ENCODE measurements at places on chromosomes 7 and 10.

DNA sequence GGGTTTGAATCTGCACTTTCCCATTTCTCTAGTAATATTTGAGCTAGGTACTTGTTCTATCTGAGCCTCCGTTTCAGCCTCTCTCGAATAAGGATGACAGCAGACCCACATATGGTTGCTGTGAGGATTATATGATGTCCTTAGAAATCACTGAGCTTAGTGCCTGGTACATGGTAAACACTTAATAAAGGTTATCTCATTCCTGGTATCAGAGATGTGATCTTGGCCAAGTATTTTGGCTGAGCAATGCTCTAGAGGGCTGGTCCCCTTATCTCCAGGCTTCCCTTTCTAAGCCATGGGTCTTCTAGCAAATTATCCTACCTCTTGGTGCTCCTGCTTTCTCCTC lies 407 bp upstream of the MKRN1 start:
- DNase-seq: no peak

GRCh38 chr10:94085766-94086437 lies 92.2 kb downstream of the PLCE1 start:
- DNase-seq: no peak

DNA sequence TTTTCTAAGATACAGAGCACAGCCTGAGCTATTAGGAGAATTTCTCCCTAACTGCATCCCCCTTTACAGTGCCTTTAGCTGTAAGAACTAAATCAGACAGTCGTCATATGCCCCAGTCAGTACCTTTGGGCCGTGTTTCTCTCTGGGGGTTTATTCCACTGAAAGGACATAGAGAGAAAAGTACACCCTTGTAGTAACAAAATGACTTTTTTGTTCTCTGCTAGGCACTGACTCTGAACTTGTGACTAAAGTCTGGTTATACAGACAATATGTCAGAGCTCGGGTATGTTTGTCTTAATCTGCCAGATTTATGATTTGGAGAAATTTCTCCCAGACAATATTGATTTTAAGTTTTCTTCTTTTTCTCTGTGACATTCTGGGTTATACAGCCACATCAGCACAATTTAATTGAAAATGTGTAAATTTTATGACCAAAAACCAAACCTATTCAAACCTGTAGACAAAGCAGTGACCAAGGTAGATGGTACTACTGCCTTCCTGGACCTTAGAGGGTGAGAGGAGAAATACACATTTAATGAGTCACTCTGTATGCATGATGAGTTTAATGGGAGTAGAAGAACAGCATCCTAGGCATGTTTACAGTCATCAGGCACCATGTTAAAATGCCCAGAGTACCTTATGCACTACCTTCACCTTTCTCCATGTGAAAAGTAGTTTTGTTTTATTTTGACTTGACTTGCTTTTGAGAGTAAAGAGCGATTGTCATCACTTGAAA lies 156.1 kb upstream of the PLXDC2 start:
- peak; percentile 9 for DNase-seq

DNA sequence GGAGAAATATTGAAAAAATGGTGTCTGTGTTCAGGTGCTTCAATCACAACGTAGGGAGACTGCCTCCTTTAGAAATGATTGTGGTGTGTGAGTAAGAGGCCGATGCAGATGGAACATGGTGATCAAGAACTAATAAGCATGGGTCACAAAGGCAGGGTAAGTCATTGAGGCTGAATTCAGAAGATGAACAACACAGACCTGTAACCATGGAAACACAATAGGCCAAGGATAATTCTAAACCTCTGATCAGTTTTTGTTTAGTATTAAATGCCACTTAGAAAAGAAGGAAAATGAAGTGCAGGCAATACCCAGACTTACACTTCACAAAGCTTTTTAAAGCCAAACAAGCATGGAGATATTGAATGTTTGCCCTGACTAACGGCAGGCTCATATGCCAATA lies 32.8 kb upstream of the TAS2R16 start:
- DNase-seq: no peak

- no peak for DNase-seq
Observed at GRCh38 chr10:13665516-13666262, 78.9 kb downstream of the PRPF18 start.

DNA sequence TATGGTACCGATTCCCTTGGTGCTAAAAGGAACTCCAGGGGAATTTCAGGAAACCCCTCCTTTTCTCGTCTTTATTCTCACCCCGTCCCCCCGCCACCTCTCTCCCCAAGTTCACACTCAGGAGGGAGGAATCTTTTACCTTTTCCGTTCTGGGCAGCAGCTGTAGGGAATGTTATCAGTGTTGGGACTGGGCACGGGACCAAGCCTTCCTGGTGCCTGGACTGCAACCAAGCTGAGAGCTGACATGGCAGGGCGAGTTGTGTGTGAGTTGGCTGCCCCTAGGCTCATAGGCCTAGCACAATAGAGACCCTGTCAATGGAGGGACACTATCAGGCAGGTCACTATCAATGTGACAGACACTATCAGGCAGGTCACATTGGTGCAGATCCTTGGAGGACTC lies 121.4 kb downstream of the TCF7L2 start:
- peak; percentile 86 for DNase-seq

GRCh38 chr10:60480865-60481563 lies 91.3 kb upstream of the ANK3 start:
- peak; percentile 91 for DNase-seq

GRCh38 chr10:100565206-100565985 lies 29.7 kb downstream of the HIF1AN start:
- no peak for DNase-seq

GRCh38 chr7:105228555-105228954 lies 160.2 kb downstream of the SRPK2 start:
- no peak for DNase-seq

DNA sequence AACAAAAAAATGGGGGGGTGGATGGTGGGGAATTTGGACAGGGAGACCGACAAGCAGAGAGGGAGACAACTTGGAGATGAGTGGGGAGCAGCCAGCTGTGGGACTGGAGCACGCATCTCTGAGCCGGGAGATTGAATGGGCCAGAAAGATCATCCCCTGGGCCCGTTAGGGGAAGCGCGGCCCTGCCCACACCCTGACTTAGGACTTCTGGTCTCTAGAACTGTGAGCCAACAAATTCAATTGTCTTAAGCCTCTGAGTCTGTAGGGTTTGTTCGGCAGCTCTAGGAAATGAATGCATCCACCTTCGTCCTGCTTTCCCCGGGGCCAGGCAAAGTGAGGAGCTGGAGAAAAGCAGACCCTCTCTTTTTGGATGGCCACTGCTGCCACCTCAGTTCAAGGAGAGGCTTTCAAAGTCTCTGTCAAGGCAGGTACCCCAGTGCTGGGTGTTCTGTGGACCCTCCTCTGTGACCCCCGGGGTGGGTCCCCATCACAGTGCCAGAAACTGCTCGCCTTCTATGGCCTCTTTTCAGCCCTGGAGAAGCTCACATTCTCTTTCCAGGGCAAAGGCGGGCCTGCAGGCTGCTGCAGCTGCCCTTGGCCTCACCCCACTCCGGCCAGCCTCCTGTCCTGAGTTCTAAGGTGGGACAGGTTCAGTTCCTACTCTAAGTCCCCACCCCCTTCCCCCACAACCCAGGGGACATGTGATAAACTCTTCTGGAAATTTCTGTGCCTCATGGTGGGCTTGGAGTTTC lies 423.2 kb downstream of the RPS24 start:
- no peak for DNase-seq

DNA sequence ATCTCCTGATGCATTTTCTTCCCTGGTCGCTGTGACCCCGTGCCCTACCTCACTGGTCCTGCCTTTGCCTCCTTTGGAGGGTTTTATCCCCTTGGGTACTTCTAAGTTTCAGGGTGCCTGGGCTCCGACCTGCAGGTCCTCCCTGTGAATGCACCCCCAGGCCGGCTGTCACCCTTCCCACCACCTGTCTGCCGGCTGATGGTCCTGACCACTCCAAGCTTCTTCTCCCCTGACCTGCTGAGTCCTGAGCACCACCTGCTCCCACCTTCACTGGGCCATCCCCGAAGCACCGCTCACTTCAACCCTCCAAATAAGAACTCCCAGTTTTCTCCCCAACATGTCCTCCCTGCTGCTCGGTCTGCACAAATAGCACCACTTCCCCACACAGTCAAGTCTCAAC lies 33.4 kb downstream of the TNS3 start:
- DNase-seq: no peak

GRCh38 chr7:155274633-155275355 lies 22.9 kb upstream of the INSIG1 start:
- DNase-seq: no peak

DNA sequence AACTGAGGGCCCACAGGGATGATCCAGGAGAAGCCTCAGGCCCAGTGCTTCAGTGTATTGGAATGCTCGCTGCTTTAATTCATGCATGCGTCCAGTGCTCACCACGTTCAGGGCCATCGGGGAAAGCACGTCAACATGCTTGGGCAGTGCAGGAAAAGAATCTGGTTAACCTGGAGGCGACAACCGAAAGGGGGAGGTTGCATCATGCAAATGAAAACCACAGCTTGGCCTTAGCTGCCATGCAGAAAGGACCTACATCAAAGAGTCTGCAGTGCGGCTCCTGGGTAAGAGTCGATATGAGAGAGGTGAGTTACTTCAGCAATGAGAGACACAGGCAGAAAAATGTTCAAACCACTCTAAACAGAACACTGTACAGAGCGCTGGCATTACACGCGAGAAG lies 440.1 kb downstream of the KCNMA1 start:
- no peak for DNase-seq

DNA sequence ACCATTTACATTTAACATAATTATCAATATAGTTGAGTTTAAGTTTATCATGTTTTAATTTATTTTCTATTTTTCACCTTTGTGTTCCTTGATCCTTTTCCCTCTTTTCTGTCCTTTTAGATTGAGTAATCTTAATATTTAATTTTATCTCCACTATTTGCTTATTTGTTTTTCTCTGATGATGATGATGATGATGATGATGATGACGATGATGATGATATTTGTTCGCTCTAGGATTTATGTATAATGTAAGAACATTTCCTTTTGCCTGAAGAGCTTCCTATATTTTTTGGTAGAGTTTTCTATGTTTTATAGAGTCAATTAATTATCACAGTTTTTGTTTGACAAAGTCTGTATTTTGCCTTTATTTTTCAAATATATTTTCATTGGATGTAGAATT lies 104.2 kb downstream of the GLRX3 start:
- no peak for DNase-seq

DNA sequence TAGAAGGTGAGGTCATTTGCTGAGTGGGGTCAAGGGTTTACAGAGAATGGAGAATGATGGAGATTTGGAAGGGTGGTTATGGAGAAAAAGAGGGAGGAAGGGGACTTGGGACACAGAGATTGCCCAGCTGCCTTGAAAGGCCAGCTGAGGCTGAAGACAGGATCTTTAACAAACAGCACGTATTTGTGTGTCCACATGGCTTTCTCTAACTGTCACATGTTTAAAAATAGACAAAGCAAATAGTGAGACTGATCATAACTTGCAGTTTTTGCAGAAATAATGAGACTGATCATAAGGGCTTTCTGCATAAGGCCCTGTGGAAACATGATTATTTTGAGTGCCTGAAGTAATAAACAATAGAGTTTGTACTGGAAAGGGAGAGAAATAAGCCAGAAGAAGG lies 212.7 kb downstream of the HDAC9 start:
- no peak for DNase-seq

DNA sequence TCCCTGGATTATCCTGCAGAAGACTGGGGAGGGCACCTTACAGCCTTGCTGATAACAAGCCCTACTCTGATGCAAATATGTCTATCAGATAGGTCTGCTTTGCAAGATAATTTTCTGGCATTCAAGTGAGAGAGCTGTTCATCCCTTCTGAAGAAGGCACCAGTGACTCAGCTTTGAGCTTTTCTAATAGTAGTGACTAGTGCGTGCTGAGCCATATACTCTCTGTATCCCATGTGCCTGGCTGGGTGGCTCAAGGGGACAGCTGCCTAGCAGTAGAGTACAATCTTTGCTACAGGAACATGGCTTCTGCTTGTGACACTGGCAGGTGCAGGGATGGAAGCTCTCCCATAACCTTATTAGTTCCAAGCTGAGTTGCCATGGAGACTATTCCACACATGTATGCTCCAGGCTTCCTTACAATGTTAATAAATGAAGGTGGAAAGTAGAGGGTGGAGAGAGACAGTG lies 35.0 kb upstream of the ABCB4 start:
- DNase-seq: no peak

DNA sequence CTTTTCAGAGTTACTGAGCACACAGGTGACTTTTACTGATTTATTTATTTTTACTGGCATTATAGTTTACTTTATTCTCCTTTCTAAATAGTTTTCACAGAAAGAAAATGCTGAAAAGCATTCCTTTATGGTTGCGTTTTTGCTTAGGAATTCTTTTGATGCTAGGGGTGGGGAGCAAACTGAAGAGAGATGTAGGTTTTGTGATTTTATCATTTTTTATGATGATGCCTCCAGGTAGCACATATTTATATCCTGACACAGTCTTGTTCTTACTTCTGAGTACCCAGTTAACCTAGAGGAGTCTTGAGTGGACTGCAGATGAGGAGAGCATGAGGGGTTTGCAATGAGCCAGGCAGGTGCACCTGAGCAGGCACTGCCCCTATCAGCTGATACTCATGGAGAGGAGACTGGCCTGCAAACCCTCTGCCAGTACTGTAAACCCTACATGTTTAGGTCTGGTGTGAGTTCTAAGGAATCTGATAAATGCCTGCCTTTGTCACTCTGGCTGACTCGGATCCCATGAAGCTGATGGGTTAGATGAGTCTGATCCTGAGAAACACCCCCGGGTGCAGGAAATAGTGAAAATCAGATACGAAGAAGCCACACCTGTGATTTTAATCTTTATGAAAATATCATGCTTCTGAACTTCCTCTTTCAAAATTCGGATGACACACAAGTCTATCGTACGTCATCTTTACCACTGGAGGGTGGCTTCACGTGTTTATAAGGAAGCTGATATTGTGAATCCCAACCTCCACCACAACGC lies 302.9 kb downstream of the WDR37 start:
- peak; percentile 15 for DNase-seq

DNA sequence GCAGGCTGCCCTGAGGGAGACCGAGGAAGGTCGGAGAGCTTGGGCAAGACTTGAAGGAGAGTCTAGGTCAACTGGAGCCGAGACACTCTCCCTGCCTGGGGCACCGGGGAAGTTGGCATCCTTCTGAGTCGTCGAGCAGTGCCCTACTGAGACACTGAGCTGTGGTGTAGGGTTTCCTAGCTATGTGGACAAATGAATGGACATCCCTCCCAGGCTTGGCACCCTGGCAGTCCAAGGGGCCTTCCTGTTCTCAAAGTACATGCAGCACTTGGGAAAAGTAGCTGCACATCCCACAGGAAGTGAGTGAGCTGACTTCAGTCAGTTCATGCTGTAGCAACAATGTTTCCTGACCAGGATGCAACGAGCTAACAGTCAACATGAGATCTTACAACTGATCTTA lies 57.2 kb upstream of the INPP5A start:
- DNase-seq: no peak

DNA sequence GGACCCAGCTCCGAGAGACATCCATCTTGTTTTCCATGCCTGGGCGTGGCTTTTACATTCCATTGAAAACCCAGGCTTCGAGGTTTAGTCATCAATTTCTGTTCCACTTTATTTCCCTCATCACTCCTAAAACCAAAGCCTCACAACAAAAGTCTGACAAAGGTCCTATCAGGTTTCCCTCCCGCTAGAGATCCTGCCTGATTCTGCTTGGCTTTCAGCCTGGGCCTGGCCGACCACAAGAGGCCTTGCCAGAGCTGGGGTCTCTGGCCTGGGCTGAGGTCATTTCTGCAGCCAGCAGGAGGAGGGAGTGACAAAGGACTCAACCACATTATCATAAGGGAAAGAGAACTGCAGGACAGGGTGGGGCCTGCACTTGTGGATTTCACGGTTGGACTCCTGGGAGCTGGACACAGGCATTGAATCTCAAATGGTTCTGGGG lies 167.0 kb downstream of the FANK1 start:
- peak; percentile 80 for DNase-seq
